ENCODE measurements at places on chromosomes 3 and 15. TPM values are rescaled to one million over a fixed set of nuclear protein-coding genes. Genes with fewer than 3 reads are reported as not detected.

DNA sequence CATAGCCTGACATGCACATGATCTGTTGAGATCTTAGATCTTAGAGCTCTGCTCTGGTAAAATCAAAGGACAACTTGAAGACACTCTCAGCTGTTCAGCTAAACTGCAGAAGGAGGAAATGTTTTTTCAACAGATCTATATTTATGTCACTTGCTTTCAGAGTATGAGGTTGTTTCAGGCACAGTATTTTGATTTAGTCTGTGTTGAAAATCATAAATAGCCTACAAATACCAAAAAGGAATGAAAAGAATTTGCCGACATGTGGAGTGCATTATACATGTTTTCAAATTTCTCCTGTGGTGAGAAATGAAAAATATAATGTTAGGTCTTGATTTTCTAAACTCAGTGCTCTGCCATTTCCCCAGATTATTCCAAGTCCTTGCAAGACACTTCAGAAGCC is 1118.4 kb downstream of the TBL1XR1 start:
- no peak for DNase-seq

DNA sequence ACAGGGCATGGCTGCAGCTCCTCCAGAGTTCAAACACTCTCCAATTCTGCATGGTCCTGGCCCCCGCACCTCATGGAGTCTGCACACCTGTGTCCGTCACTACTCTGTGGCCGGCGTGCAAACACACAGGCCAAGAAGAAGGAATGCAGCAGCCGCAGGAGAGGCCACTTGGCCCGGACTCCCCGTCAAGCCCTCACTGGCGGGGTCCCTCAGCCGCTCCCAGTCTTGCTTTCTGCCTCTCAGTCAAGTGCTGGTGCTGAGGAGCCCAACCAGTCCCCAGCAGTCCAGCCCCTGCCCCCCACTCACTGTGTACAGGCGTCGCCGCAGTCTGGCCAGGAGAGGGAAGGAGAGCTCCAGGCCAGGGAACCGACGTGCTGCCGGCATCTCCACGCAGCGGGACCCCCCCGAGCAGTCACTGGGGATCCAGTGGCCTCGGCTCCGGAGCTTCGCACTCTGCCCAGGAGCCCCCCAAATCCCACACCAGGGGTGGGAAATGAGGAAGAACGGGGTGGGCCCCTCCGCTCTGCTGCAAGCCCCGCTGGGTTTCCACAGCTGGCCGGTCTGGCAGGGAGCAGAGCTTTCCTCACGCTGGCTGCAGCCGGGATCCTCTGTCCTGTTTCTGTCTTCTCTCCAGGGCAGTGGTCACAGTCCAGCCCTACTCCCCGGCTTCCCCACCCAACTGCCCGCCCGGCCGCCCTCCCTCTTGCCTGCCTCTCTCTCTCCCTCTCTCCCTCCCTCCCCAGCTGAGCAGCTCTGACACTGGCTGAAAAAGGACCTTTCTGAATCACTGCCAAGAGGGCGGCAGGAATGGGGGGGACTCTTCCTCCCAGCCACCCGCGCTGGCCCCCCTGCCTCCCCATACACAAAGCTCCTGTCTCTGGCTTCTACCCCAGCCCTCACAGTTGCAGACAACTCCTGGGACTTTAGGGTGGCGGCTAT is 16.0 kb downstream of the TNK2 start:
- DNase-seq = peak; percentile 92

DNA sequence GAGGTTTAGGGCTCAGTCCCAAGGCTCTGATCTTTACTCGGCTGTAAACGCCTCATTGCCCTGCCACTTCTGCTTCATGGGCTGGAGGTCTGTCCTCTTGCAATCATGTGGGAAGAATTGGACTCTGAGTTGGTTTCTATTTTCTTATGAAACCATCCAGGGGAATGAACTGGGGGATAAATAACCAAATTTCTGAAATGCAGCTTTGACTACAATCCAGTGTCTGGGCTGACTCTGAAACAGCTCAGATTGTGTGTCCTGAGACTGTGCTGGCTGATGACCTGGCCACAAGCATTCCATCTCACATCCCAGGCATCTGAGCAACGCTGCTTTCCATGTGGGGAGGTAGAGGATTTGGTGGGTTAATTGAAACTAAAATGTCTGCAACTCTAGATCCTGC is 71.0 kb upstream of the GALNT15 start:
- no peak for DNase-seq

Gene ADGRG7
- not detected for polyA plus RNA-seq

GRCh38 chr3:189144645-189145044 is 27.1 kb upstream of the TPRG1 start:
- no peak for DNase-seq

GRCh38 chr15:27826411-27826810 is 272.7 kb downstream of the OCA2 start:
- no peak for DNase-seq

Gene ISL2
- polyA plus RNA-seq = not detected

Gene FEZF2
- not detected for polyA plus RNA-seq

Gene GABRB3
- polyA plus RNA-seq = 2.2 TPM

Gene DLEC1
- 8.8 TPM for polyA plus RNA-seq

DNA sequence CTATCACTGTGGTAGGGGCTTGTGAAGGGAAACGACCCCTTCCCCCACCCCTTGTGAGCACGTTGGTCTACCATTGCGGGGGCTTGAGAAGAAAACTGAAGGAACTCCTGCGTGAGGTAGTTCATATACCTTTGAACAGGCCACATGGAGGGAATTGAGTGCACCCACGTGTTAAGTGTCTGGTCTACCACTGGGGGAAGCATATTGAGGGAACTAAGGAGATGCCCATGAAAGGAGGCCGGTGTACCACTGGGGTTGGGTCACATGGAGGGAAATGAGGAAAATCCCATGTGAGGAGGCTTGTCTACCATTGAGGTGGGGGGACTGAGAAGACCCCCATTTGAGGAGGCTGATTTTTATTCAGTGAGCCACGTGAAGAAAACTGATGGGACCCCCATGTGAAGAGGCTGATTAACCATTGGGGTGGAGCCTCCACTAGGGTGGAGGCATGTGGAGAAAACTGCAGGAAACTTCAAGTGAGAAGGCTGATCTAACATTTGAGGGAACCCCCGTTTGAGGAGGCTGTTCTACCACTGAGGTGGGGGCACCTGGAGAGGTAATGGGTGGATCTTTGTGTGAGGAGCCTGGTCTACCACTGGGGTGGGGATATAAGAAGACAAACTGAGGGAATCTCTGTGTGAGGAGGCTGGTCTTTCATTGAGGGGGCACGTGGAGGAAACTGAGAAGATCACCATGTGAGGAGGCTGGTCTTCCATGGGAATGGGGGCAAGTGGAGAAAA is 163.2 kb downstream of the FBLN2 start:
- no peak for DNase-seq

GRCh38 chr3:47323431-47324277 is 40.9 kb downstream of the KLHL18 start:
- DNase-seq = no peak

- no peak for DNase-seq
Measured at GRCh38 chr15:58442122-58442521, 10.3 kb downstream of the LIPC start.

GRCh38 chr3:27451842-27452241 is 32.3 kb downstream of the SLC4A7 start:
- DNase-seq = no peak

Gene PLCH1
- polyA plus RNA-seq = 33.8 TPM

Gene FOXB1
- polyA plus RNA-seq = not detected

Gene SCAANT1
- polyA plus RNA-seq = 1.5 TPM

DNA sequence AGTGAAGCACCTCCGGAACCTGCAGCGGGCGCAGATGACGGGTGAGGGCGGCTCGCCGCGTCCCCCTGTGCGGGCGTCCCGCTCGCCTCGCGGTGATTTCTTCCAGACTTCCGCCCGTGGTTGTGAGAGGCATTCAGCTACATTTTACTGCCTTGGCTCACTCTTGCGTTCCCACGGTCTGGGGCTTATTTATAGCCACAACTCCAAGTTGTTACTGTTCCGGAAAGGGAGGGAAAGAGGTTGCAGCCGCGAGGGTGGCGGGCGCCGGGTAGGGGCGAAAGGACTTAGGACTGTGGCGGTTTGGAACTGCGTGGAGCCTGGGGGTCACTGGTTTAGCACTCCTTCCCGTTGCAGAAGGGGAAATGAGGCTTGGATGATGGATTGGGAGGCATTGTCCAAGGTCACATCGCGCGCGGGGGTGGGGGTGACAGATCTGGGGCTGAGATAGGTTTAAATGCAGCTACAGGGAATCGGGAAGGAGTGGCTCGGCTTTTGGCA is 1.1 kb downstream of the HES1 start:
- DNase-seq = no peak

GRCh38 chr3:174441588-174442301 is 417.4 kb upstream of the NAALADL2 start:
- no peak for DNase-seq

Gene CPLX3
- polyA plus RNA-seq = not detected

GRCh38 chr3:194671511-194671899 is 486 bp downstream of the LSG1 start:
- peak; percentile 17 for DNase-seq

DNA sequence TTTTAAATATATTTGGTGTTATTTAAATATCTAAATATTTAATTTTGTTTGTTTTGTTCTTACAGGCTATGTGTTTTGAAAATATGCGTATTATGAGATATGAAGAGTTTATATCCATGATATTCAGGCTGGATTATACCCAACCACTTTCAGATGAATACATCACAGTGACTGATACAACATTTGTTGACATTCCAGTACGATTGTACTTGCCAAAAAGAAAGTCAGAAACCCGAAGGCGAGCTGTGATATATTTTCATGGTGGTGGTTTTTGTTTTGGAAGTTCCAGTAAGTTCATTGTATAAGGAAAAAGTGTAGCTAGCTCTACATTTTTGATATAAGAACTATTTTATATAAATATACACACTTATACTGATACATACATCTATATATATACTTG is 6.9 kb downstream of the AADACL2 start:
- no peak for DNase-seq

Gene SPSB4
- 6.6 TPM for polyA plus RNA-seq

Gene NANOGP8
- polyA plus RNA-seq = not detected

- DNase-seq = peak; percentile 86
Measured at GRCh38 chr15:98650417-98651035, 2.2 kb downstream of the IGF1R start.

Gene TRH
- polyA plus RNA-seq = 0.57 TPM

GRCh38 chr3:59873576-59874230 is 823.9 kb upstream of the CFAP20DC start:
- DNase-seq = no peak

Gene RAB27A
- polyA plus RNA-seq = 41.9 TPM

- peak; percentile 30 for DNase-seq
Measured at GRCh38 chr3:11154036-11154952, at the start of gene HRH1. Gene HRH1 (plus strand): TSS chr3:11154493. CDS start chr3:11259038, 104,545 bp downstream.

GRCh38 chr15:78909791-78910228 is 35.0 kb downstream of the CTSH start:
- DNase-seq = peak; percentile 49

- no peak for DNase-seq
Measured at GRCh38 chr3:124851905-124852304, 35.3 kb downstream of the ITGB5 start.

Gene PPARG
- 4.1 TPM for polyA plus RNA-seq

Gene C3orf85
- polyA plus RNA-seq = not detected

DNA sequence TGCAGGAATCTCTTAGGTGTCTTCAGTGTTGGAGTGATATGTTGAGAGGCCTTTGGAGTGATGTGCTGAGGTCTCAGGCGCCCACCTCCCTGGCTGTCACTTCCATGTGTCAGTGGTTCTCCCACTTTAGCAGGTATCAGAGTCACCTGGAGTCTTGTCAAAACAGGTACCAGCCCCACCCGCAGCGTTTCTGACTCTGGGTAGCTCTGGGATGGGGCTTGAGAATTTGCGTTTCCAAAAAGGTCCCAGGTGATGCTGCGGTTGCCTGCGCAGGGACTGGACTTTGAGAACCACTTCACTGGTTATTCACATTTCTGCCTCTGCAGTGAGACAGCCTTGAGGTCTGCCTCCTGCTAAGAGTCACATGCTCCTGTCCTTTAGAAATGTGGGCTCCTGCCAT is 15.5 kb downstream of the UMPS start:
- DNase-seq = no peak

- DNase-seq = peak; percentile 15
Measured at GRCh38 chr3:20310629-20311028, 124.6 kb upstream of the SGO1 start.

GRCh38 chr3:98644168-98644567 is 50.8 kb upstream of the CPOX start:
- DNase-seq = no peak

DNA sequence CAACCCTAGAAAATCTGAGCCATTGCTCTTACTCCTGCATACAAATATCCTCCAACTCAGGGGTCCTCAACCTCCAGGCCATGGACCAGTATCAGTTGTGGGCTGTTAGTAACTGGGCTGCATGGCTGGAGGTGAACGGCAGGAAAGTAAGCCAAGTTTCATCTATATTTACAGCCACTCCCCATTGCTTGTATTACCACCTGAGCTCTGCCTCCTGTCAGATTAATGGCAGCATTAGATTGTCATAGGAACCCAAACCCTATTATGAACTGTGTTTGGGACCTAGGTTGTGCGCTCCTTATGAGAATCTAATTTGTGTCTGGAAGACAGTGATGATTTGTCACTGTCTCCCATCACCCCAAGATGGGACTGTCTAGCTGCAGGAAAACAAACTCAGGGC is 246.5 kb upstream of the CDIN1 start:
- no peak for DNase-seq

Gene TRPM1
- polyA plus RNA-seq = not detected

Gene CAMP
- polyA plus RNA-seq = 2.1 TPM

DNA sequence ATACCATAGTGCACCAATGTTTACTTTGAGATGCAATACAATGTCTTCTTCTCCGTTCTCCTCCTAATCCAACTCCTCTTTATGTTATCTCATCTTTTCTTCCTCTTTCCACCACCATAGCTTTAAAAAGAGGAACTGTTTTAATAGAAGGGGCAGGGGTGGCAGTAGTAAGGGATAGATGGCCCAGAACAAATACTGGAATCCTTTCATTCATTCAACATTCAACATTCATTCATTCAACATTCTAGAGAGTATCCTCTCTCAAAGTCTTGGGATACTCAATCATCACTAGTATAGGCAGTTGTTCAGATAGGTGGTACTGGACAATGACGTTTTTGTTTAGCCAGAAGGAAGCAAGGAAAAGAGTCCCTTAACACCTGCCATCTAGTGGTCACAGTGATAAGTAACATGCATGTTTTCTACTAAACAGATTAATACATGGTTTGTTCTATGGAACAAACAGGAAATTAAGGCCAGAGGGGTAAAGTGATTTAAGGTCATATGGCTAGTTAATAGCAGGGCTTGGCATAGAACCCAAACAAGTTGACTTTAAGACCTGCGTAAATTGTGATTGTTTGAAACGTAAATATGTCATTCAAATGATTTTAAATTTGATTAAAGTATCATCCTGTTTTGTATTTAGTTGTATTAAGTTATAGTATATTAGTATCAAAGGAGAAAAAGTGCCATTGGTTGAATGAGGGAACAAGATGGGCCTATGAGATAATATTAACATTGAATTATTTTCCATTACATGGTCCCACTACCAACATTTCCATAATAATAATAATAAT is 26.9 kb upstream of the EHHADH start:
- peak; percentile 12 for DNase-seq

Gene EFL1
- polyA plus RNA-seq = 18.2 TPM

Gene CYP1A2
- polyA plus RNA-seq = 0.31 TPM

Gene RPLP1
- 1,717 TPM for polyA plus RNA-seq

All from left lung (tissue), 14 donors.